Activated naive CD4-positive, alpha-beta T cell (primary cell): ENCODE measurements at places on chromosomes 1 and 21.

GRCh38 chr1:109094377-109094803, 3.8 kb downstream of the TMEM167B start:
- no peak for DNase-seq

GRCh38 chr21:25942135-25942534, 207.4 kb downstream of the GABPA start:
- no peak for DNase-seq

GRCh38 chr1:218336328-218336727, 8.8 kb upstream of the TGFB2 start:
- DNase-seq: no peak

DNA sequence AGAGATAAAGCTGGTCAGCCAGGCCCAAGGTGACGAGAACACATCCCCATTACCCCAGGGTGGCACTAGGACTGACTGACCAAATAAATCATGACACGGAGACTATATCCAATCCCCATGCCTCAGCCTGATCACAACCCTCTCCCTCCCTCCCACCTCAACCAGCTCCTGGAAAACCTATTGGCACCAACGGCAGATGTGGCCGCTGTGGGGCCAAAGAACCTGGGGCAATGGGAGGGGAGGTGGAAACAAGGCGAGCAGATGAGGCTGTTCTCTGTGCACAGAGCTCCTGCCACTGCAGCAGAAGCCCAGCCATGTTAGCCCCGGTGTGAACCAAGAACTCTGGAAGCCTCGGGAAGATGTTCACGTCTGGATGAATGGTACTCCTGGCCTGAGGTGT, 77.6 kb downstream of the CD247 start:
- no peak for DNase-seq

DNA sequence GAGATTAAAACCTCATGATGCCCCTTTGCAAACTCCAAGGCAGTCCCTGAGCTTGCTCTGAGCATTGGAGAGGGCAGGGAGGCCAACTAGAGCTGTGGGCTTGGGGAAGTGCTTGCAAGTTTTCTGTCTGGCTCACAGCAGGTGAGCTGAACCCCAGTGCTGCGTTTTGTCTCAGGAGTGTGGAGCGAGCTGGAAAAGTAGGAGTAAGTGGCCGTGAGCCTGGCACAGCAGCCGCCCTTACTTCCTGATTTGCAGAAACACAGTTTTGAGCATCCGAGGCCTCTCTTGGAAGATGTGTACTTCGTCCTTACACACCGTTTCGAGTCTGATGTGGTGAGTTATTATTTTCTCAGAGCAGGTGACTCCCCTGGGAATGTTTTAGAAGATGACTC, 221.2 kb upstream of the C1orf174 start:
- no peak for DNase-seq

DNA sequence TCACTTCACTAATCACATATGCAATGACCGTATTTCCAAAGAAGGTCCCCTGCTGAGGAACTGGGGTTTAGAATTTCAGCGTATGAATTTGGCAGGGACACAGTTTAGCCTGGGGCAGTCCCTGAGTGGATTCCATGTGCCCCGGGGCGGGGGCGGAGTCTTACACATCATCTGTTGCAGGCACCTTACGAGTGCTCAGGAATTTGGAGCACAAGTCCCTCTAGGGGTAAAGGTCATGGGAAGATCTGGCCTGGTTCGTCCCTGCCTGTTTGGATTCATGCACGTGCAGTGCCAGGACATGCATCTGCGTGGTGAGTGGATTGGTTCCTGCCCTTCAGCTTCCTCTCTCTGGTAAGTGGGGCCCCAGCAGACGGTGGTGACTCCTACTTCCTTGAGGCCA, 208.3 kb upstream of the C1orf174 start:
- no peak for DNase-seq

- no peak for DNase-seq
Observed at GRCh38 chr21:28308516-28308915, 684.2 kb downstream of the LTN1 start.

DNA sequence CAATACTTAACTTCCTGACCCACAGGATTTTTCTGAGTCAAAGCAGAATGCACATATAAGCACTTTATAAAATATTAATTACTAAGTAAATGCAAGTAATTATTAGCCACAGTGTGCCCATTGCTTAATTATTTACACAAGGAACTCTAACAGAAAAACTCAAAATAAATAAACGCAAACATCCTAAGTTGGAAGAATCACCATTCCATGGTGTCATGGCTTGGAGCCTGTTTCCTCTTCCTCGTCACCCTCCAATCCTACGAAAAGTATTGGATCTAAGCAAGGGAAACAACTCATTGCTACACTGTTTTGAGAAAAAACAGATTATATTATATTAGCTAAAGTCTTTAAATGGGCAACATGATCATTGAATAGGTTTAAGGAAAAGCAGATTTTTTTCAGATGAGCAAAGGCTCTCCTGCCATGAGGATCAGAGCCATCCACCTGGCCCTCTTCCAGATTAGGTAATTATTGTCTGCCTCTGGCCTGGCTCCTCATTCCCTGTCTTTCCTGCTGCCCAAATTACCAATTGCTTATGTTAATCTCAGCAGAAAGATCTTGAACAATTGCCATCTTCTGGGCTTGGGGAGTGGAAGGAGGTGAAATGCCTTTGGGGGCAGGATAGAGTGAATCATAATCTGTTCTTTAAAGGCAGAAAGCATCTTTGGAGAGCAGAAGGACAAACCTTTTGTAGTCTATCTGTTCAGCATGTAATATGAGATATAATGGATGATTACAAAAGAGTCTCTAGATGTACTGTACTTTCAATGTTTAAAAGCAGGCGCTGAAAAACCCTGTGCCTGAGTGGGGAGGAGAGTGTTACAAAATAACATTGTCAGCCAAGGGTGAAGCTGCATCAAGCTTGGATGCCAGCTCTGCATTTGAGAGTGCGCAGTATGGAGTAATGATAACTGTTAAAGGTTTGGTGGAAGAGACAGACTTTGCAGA, 121.2 kb downstream of the DUSP10 start:
- no peak for DNase-seq

GRCh38 chr1:17319561-17320350, 11.8 kb downstream of the PADI4 start:
- DNase-seq: no peak

DNA sequence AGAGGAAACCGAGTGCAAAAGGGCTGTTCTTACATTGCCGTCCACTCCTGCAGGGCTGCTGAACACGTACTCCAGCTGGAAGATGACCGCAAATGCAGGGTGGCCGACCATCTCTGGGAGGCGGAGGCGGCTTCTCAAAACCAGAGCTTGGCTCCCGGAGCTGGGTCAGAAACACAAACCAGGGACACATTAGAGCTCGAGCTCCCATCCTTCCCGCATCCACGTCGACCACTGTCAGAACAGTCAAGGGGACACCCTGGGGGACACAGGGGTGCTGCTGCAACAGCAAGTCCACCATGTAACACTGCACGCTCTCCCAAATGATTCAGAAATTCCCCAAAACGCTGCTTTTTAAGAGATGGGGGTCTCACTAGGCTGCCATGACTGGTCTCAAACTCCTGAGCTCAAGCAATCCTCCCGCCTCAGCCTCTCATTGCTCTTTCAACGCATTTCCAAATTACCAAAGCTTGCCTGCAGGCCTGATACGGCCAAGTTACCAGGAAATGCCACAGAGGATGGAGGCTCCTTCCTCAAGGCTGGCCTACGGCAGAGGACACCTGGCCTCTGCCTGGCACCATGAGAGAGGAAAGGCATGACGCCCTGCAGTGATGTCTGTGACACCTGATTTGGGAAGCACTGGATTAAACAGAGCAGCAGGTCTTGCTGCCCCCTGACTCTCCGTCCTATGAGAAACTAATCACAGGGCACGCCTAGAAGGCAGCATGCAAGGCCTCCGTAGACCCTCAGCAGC, 45.0 kb downstream of the NPHP4 start:
- DNase-seq: no peak

GRCh38 chr1:154344977-154345837, 19.9 kb downstream of the ATP8B2 start:
- peak; percentile 64 for DNase-seq

DNA sequence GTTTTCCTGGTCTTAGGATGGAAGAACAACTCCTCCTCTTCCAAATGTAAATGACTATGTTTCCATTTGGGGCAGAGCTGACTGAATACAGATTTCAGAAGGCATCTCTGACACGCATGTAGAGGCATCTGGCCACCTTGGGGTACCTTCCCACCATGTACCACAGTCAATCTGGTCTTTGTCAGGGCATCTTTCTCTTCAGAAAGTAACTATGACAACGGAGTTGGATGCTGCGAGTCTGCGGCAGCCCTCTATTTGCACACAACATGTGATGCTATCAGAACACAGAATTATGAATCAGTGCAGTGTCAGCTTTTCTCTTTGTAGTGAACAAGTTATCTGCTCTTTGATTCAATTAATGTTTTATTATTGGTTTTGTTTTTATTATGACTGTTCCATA, 94.7 kb downstream of the TSEN15 start:
- no peak for DNase-seq

- no peak for DNase-seq
Observed at GRCh38 chr1:99811075-99811474, 39.1 kb upstream of the AGL start.

- no peak for DNase-seq
Observed at GRCh38 chr1:10652626-10653025, 143.8 kb downstream of the CASZ1 start.

GRCh38 chr1:186165303-186165702, 209.8 kb downstream of the TPR start:
- no peak for DNase-seq

- no peak for DNase-seq
Observed at GRCh38 chr1:41661428-41662060, 177.1 kb upstream of the EDN2 start.

- no peak for DNase-seq
Observed at GRCh38 chr1:17516303-17517214, 22.9 kb upstream of the ARHGEF10L start.

DNA sequence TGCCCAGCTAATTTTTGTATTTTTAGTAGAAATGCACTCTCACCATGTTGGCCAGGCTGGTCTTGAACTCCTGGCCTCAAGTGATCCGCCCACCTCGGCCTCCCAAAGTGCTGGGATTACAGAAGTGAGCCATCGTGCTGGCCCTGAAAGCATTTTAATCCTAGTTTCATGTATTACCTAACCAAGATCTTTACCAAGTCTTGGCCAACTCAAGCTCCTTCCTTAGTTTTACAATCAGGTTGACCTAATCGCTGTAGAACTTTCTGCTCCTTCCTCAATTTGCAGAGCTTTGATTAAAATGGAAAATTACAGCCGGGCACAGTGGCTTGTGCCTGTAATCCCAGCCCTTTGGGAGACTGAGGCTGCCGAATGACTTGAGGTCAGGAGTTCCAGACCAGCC, 3.2 kb upstream of the TMEM63A start:
- DNase-seq: no peak

- no peak for DNase-seq
Observed at GRCh38 chr1:167120899-167121298, 27.0 kb downstream of the STYXL2 start.

DNA sequence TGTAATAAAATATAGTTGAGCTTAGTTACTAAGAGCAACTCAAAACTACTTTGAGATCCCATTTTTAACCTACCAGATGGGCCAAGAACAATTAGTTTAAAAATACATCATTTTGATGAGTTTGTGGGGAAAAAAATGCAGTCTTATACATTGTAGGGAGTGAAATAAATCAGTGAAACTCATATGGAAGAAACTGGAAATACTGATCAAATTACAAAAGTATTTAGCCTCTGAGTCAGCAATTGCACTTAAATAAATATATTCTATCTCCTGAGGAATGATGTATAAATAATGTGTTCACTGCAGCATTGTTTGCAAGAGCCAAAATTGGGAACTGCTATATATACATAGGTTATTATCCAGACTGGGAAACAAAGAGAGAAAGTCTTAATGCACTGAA, 4.6 kb upstream of the SMCP start:
- no peak for DNase-seq

GRCh38 chr21:14825514-14825974, 239.3 kb downstream of the NRIP1 start:
- DNase-seq: no peak

- no peak for DNase-seq
Observed at GRCh38 chr1:234656944-234657654, 47.1 kb upstream of the IRF2BP2 start.

GRCh38 chr1:247386217-247386616, 29.8 kb upstream of the NLRP3 start:
- DNase-seq: no peak

- no peak for DNase-seq
Observed at GRCh38 chr1:112061901-112062320, 72.4 kb upstream of the KCND3 start.
